ENCODE measurements at places on chromosomes 3 and 15.
A peak's percentile ranks its signal among the peaks of the same experiment; 100 is the strongest.

DNA sequence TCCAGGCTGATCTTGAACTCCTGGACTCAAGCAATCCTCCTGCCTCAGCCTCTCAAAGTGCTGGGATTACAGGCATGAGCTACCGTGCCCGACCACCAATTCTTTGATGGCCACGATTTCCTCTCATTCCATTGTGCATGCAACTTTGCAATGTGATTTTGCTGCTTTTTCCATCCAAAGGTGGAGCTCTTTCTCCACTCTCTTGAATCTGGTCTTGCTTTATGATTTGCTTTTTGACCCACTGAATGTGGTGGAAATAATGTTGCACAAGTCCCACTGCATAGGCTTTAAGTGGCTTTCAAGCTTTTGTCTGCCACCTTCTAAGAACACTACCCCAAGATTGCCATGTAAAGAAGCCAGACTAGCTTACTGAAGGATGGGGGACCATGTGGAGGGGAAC lies 10.6 kb downstream of the RPS27L start:
- no peak overlapping the region for H3K4me3 ChIP-seq
- no peak for DNase-seq
- H3K27ac ChIP-seq = peak overlapping the region; percentile 11
- H3K36me3 ChIP-seq = peaks cover 14% of the 10 kb centered on the region
- H3K27me3 ChIP-seq = no peaks in the 10 kb centered on the region
- peaks cover 10% of the 10 kb centered on the region for H3K4me1 ChIP-seq

GRCh38 chr3:142904639-142905436 lies 16.0 kb upstream of the PCOLCE2 start:
- H3K4me3 ChIP-seq = no peak overlapping the region
- no peaks in the 10 kb centered on the region for H3K36me3 ChIP-seq
- no peak overlapping the region for H3K27ac ChIP-seq
- peaks cover 7% of the 10 kb centered on the region for H3K4me1 ChIP-seq

- H3K36me3 ChIP-seq = peaks cover 10% of the 10 kb centered on the region
- H3K27ac ChIP-seq = no peak overlapping the region
These were observed 9.7 kb upstream of the ACKR4 start for GRCh38 chr3:132587401-132587800.

GRCh38 chr3:101979033-101979432 lies 129.7 kb downstream of the NFKBIZ start:
- no peak overlapping the region for H3K4me3 ChIP-seq
- H3K27me3 ChIP-seq = peaks cover 4% of the 10 kb centered on the region
- no peak for DNase-seq
- H3K27ac ChIP-seq = no peak overlapping the region

DNA sequence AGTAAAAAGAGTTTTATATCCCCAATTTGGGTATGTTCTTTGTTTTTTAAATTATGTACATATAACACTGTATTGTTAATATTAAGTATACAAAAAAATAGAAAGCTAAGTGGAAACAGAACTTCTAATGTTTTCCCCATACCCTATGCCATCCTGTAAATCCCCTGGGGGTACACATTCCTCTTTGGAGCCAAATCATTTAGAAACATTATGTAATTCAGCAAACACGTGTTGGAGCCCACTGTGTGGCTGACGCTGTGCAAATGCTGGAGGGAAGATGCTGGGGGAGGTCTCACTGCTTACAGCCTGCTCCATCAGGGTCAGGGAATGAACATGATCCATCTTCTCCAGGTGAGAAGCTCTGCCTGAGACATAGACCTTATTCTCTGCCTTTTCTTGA lies 52.8 kb downstream of the CRTC3 start:
- no peak overlapping the region for H3K27ac ChIP-seq
- no peak overlapping the region for H3K4me3 ChIP-seq
- no peaks in the 10 kb centered on the region for H3K27me3 ChIP-seq
- H3K36me3 ChIP-seq = peaks cover 3% of the 10 kb centered on the region
- H3K4me1 ChIP-seq = peaks cover 49% of the 10 kb centered on the region

All from activated T-cell treated with anti-CD3 and anti-CD28 coated beads, Interleukin-2, amount 50 U/mL, for 72 hours (primary cell).